Dermis microvascular lymphatic vessel endothelial cell (primary cell): ENCODE measurements at places on chromosomes 6 and 20. TPM values are rescaled to one million over a fixed set of nuclear protein-coding genes. Genes with fewer than 3 reads are reported as not detected.

GRCh38 chr6:143570147-143570853, 58.8 kb upstream of the FUCA2 start:
- DNase-seq, result no peak

Gene ZNF292
- 11.6 and 16.8 TPM in 2 replicates for total RNA-seq

- DNase-seq, result no peak
Measured at GRCh38 chr20:62477669-62478455, 2.1 kb upstream of the GATA5 start.

Gene FAM50B
- 4.4 and 6.1 TPM in 2 replicates for total RNA-seq

- DNase-seq, result no peak
Measured at GRCh38 chr6:65004283-65004682, 702.7 kb downstream of the EYS start.

Gene GJA10
- not detected in 2 replicates for total RNA-seq

DNA sequence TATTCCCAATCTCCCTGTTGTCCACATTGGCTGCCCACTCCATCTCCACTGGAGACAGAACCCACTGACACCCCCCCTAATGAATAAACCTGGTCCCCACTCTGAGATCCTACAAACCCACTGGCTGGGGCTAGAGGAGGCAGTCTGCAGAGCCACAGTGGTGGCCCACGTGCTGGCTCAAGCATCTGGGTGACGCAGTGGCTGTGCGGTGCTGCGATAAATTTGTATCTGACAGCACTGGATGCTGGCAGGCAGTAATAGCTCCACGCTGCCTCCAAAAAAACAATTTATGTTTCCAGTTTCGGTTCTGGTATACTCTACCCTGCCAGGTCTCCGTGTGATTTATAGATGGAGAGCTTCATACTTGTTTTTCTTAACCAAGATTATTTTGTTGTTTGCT, 87.1 kb upstream of the SYNDIG1 start:
- DNase-seq, result no peak

DNA sequence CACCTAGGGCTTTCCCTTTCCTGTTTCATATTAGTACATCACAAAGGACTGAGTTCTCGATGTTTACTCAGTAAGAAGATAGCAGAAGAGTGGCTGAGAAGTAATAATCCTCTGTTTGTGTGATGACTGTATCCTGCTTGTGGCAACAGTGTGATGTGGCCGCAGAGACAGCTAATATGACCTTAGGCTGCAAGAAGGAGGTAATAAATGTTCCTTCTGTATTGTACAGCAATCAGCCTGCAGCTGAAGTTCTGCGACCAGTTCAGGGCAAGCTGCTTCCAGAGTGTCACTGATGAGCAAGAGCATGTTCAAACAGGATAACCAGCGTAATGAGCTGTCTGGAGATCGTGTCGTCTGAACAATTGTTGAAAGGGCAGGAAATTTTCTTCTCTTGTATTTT, 70.9 kb downstream of the OPN5 start:
- DNase-seq, result no peak

GRCh38 chr6:20362623-20363022, 39.1 kb upstream of the E2F3 start:
- no peak for DNase-seq

GRCh38 chr6:83717809-83718208, 8.9 kb upstream of the SNAP91 start:
- DNase-seq, result no peak

DNA sequence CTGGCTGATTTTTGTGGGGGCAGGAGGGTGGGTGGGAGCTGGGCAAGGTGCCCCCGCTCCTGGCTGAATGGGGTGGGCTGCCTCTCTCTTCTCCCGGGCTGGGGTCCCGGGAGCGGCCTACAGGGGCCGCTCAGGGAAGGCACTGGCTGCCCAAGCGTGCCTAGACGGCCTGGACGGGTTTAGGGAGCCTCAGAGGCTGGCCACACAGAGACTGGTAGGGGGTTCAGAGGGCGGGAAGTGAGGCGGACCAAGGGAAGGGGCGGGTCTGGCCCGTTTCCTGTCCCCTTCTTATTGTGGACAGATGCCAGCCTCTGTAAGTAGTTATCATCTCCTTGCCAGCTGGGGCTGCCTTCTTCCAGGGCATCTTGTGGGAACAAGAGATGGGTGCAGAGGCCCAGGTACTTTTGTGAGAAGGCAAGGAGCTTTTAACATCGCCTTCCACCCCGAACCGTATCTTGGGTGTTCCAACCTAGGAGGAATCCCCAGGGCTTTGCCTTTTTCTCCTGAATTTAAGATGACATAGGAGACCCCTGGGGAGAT, 437 bp downstream of the CD40 start:
- DNase-seq, result no peak

- no peak for DNase-seq
Measured at GRCh38 chr6:17021539-17021889, 80.3 kb upstream of the STMND1 start.

- DNase-seq, result peak; percentile 64
Measured at GRCh38 chr6:170553534-170554012, 466 bp upstream of the PSMB1 start.

GRCh38 chr6:32151863-32152768, at the start of gene PRRT1:
TSS of gene PRRT1 (minus strand) at chr6:32151939. CDS start at chr6:32151827, 112 bp downstream.
- DNase-seq, result no peak

GRCh38 chr20:60653111-60653845, 598.8 kb upstream of the CDH4 start:
- DNase-seq, result no peak

DNA sequence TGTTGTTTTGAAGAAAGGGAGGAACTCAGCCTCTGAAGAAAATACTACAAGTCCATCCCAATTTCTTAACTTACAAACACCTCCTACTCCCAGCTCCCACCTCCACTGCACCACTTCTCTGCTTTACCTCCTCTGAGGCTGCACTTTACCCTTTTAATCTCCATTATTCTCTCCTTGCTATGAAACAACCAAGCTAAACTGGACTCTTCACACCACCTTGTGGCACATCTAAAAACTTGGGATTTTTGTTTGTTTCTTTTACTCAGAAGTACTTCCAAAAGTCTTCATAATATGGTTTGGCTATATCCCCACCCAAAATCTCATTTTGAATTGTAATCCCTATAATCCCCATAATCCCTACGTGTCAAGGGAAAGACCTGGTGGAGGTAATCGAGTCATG, 142.2 kb downstream of the MOXD1 start:
- peak; percentile 10 for DNase-seq

DNA sequence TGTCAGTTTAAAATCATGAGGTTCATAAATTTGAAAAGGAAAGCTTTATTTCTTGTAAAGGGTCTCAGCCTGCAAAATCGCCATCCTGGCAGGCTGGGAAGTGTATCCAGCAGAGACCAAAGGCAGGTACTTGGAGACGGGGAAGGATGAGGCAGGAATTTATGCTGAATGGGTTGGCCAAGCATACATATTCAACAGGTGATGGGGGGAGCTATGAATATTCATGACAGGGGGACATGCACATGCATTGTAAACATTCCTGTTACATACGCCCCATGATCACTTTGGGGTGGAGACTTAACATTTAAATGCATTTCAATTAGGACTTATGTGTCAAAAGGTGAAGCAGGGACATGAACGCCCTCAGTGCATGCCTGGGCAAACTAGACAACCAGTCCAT, 9.8 kb upstream of the SLC22A1 start:
- no peak for DNase-seq

DNA sequence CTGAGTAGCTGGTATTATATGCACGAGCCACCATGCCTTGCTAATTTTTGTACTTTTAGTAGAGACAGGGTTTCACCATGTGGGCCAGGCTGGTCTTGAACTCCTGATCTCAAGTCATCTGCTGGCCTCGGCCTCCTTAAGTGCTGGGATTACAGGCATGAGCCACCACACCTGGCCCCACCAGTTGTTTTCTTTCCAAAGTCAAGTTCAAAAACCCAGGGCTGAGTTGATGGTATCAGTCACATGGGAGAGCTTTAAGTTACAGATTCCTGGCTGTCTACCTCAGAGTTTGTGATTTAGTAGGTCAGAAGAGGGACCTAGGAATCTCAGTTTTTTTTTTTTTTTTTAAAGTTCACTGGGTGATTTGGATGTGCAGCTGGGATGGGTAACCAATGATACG, 107.7 kb downstream of the SCP2D1 start:
- DNase-seq, result no peak

DNA sequence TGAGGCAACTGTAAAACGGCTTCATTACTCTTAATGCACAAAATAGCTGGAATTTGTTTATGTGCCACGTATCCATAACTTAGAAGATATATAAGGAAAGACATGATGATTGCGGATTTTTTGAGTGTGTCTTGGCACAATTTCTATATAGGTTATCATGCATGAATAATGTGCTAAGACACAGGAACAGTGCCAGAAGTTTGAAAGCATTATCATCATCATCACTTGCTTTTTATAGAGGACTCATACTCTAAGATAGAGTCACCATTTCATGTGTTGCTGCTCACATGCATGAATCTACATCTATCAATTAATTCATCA, 113.4 kb downstream of the ELOVL4 start:
- no peak for DNase-seq

- DNase-seq, result no peak
Measured at GRCh38 chr20:34123309-34123708, 11.3 kb upstream of the EIF2S2 start.

Gene ASIP
- not detected in 2 replicates for total RNA-seq

DNA sequence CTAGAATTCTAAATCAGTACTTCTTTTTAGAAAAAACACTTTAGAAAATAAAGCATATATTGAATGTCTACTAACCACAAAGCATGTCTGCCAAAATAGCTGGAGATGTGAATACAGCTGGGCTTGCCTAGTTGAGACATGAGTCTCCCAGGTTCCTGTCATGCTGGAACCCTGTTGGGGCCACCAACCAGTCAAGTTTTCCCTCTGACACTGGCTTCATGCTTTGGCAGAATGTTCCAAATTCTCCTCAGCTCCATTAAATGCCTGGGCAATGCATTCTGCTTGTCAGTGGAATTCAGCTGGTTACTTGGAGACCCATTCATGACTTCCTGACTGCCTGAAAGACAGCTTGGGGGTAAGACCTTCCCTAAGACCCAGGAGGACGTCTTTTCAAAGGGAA, 87.2 kb downstream of the PRND start:
- no peak for DNase-seq

DNA sequence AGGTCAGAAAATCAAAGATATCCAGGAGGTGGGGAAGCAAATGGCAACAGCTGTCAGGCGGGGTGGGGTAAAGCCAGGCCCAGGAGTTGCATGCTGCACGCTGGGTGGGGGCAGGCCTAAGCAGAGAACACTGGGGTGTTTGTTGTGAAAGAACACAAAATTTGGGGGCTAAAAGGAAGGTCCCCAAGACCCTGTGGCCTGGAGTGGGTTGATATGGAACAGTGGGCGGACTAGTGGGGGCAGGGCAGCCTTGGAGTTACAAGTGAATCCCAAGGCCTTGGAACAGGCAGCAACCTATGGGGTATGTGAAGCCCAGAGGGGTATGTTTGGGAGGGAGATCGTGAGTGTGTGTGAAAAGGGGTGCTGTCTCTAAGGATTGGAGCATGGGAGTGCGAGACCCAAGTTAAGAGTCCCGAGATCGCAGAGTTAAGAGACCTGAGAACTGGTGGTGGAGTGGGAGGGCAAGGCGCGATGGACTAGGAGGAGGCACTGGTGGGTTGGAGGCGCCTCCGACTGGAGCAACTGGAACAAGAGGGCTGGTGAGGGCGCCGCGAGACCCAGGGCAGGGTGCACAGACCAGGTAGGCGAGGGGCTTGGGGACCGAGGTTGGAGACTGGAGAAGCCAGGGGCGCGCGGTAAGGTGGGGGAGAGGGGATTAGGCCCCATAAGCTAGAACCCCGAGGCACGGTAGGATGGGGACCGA, 658 bp downstream of the CUL7 start:
- no peak for DNase-seq

DNA sequence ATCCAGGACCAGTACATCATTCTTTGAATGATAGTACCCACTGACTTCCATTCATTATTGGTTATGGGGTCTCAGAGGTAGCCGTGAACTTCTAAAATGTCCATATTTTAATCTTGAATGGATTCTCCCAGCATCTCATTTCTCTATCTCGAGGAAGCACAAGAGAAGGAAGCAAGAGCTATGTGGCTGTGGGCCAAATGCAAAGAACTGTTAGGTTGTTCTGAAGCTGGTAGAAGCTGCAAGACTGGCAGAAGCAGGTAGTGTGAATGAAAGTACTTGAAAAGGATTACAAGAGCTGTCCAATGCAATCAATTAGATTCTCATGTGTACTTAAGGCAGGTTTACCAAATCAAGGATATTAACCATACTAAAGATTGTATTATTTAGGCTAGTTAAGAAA, 1131.8 kb downstream of the GRIK2 start:
- no peak for DNase-seq

- DNase-seq, result no peak
Measured at GRCh38 chr6:129112591-129112990, 229.7 kb downstream of the LAMA2 start.

Gene GSTA1
- not detected in 2 replicates for total RNA-seq

DNA sequence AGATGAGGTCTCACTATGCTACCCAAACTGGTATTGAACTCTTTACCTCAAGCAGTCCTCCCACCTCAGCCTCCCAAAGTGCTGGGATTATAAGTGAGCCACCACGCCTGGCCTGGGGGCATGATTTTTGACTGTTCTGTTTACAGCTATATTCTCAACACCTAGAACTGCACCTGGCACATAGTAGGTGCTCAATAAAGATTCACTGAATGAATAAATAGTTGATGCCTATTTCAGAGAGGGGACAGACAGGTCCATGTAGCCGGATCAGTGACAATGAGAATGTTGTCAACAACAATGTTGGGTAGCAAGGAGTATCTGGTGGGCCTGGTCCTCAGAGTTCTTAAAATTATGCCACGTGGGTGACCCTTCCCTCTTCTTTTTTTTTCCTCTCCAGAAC, 8.9 kb downstream of the TRAF3IP2 start:
- DNase-seq, result no peak

DNA sequence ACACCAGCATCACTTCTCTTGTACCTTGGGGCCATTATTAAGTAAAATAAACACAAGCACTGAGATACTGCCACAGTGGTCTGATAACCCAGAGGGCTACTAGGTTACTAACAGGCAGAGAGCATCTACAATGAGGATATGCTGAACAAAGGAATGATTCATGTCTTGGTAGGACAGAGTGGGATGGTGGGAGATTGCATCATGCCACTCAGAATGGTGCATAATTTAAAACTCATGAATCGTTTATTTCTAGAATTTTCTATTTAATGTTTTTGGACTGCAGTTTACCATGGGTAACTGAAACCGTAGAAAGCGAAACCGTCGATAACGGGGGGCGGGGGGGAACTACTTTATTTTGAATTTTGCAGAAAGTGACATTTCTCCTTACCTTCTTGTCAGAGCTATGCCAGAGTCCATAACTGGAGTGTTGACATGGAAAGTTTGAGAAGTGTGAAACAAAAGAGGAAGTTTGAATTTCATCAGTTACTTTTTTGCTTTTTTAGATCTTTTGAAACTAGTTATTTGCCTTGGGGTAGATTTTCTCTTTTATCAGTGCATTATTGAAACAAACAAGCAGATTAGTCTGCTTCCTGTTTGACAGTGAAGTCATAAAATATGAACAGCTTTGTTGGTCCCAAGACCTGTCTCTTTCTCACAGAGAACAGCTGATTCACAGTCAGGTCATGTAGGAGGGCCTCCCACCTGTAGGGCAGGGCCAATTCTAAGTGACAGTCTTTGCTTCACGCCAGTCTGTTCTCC, 124.9 kb downstream of the KLHL32 start:
- DNase-seq, result no peak

Gene BPIFB2
- not detected in 2 replicates for total RNA-seq

Gene OPN5
- not detected in 2 replicates for total RNA-seq
